Activated effector memory CD4-positive, alpha-beta T cell treated with anti-CD3 and anti-CD28 coated beads, Interleukin-2, amount 50 U/mL, for 16 hours (primary cell): ENCODE measurements at places on chromosomes 13 and 19.
A peak's percentile ranks its signal among the peaks of the same experiment; 100 is the strongest.

- no peak for DNase-seq
These were observed 16.1 kb upstream of the AKAP11 start for GRCh38 chr13:42255886-42256285.

DNA sequence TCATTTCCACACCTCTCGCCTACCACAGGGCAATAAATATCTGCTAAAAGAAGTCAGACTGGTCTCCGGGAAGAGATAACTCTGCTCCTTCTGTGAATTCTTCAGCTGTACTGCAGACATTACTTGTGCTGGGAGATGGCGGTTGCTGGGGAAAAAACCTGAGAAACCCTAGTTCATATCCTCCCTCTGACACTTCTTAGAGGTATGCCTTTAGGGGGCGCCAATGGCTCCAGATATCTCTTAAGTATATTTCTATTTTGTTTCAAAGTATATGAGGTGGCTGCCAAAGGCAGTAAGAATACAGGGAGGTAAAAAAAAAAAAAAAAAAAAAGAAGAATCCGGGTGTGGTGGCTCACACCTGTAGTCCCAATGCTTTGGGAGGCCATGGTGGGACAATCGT, 175.2 kb downstream of the PAN3 start:
- no peak for DNase-seq

- peak; percentile 89 for DNase-seq
These were observed 5.7 kb downstream of the HOOK2 start for GRCh38 chr19:12769689-12770088.

DNA sequence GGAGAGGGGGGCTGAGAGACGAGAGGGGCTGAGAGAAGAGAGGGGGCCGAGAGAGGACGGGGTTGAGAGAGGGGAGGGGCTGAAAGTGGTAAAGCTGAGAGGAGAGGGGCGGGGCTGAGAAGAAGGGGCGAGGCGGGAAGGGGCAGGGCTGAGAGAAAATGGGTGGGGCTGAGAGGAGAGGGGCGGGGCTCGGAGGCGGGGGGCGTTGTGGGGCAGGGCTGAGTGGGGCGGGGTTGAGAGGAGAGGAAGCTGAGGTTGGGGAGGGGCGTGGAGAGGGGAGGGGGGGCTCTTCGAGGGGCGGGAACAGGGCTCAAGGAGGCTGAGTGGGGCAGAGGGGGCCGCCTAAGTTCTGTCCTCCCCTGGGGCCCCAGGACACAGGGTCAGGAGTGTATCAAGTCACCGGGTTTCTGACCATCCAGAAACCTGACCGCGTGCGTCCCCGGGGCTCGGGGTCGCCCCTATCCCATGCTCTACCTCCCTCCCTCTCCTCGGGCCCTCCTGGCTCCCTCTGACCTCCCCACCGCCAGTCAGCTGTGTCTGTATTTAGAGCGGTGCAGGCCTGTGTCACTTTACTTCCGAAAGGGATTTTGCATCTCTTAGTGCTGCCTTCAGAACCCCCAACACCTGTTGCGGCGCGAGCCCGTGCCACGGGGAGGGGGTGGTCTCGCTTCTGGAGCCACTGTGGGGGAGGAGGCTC, 38.6 kb upstream of the SEMA6B start:
- DNase-seq, result peak; percentile 69

DNA sequence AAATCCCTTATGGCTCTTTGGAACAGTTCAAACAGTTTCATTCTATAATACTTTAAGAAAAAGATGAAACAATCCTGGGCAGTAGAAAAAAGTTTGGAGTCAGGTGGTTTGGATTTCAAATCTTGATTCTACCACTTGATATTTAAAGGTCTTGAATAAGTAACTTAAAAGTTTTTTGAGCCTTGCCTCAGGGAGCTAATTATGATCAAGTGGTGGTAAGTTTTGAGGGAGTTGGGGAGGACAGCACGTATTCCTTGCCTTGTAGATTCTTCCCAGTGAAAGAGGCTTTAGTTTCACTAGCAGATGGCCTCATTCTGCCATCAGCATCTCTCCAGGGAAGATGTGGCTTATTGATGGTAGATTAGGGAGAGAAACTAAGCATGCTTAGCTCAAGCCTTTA, 168.4 kb upstream of the CSNK1A1L start:
- no peak for DNase-seq

- DNase-seq, result no peak
These were observed 37.3 kb downstream of the COL4A1 start for GRCh38 chr13:110269509-110270185.

DNA sequence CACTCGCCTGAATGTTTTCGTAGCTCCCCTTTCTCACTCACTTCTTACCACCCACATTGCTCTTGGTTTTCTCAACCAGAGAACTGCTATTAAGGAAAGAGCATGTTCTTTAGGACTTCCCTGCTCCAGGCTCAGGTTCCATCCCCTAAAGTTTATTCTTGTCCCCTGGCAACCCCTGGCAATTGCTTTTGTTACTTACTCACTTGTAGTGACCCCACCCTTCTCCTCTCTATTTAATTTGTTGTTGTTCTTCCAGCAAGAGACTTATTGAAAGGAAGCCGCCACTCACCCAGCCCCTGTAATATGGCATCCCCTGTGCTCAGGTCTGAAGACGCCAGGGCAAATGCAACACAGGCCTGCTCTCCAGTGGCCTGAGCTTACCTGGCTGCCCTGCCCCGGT, 233.7 kb upstream of the SOX21 start:
- no peak for DNase-seq

DNA sequence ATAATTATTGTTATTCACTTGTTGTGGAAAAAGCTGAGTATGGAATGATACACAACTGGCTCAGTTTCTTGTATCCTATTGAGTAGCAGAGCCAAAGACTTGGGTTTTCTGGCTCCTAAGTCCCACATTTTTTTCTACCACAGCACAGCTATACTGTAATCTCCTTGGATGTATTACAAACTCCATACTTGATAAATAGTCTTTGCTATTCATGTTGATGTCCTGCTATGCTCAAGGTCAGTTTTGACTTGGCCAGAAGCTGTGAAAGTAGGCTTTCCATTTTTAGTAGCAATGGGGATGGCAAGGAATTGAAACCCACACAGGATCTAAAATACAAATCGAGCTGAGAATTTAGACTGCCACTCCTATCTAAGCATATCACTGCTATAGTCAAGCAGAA, 79.1 kb downstream of the B3GLCT start:
- DNase-seq, result no peak

- no peak for DNase-seq
These were observed 6.2 kb upstream of the THSD1 start for GRCh38 chr13:52412128-52412527.

GRCh38 chr13:98509271-98510155, 67.4 kb downstream of the STK24 start:
- DNase-seq, result peak; percentile 81

GRCh38 chr13:21137696-21138095, 38.7 kb downstream of the SKA3 start:
- DNase-seq, result no peak

GRCh38 chr19:3642987-3643673, 16.5 kb upstream of the CACTIN start:
- peak; percentile 72 for DNase-seq

- DNase-seq, result no peak
These were observed 732 bp downstream of the SELENOV start for GRCh38 chr19:39515551-39516191.

DNA sequence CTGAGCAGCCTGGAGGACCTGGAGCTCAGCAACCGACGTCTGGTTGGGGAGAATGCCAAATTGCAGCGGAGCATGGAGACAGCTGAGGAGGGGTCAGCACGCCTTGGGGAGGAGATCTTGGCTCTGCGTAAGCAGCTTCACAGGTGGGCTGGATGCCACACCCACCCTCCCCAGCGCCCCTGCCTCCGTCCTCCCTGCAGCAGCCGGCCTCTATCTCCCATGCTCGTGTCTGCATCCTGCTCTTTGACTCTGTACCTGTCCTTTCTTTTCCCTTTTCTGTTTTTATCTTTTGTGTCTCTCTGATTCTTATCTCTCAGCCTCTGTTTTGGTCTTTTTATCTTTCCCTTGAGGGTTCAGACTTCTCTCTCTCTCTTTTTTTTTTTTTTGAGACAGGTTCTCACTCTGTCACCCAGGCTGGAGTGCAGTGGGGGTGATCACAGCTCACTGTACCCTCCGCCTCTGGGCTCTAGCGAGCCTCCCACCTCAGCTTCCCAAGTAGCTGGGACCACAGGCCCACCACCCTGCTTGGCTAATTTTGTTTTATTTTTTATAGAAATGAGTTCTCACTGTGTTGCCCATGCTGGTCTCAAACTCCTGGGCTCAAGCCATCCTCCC, 10.1 kb downstream of the KASH5 start:
- no peak for DNase-seq
